NCI-H1417 treated with DMSO at 0.1 percent for 48 hours (cell line): ENCODE measurements at places on chromosomes 3 and 15.

DNA sequence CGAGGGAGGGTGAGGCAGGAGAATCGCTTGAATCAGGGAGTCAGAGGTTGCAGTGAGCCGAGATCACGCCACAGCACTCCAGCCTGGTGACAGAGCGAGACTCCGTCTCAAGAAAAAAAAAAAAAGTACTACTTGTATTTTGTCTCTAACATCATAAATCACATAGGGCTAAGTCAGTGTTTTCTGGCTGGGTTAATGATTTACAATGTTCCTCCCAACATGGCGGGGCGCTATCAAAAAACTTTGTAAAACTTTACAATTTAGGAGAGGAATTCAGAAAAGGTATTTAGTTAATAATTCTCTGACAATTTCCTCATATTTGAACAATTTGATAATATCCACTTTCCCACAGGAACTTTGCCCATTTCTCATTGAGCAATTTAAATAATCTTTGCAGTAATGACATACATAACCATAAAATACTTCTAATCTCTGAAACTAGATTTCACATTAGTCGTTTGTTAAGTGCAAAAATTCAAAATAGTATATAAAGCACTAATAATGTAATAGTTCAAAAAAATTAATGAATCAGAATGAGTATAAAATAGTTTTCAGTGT lies 26.6 kb upstream of the B3GNT5 start:
- DNase-seq = no peak

DNA sequence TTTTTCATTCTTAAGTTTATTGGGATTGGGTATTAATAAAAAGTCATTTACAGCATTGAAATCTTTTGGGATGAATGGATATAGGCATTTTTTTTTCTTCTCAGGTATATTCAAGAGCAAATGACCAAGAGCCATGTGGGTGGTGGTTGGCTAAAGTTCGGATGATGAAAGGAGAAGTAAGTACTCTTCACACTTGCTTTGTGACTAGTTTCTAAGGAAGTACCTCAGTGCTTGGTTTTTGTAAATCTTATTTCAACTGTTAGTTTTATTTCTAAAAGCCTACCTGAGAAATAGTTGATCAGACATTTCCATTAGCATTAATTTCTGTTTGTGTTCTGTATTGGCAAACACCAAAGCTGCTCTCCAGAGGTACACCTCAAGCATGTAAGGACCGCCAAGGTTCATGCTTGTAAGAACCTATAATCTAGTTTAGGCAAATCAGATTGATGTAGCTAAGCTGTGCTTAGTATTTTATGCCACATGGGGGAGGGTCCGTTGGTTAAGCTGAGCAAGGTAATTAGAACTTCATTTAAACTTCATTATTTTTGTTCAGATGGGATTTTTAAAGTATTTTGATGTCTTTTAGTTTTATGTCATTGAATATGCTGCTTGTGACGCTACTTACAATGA lies 35.4 kb downstream of the FXR1 start:
- DNase-seq = no peak

- no peak for DNase-seq
These were observed 104.0 kb downstream of the KLHL25 start for GRCh38 chr15:85690561-85691231.

DNA sequence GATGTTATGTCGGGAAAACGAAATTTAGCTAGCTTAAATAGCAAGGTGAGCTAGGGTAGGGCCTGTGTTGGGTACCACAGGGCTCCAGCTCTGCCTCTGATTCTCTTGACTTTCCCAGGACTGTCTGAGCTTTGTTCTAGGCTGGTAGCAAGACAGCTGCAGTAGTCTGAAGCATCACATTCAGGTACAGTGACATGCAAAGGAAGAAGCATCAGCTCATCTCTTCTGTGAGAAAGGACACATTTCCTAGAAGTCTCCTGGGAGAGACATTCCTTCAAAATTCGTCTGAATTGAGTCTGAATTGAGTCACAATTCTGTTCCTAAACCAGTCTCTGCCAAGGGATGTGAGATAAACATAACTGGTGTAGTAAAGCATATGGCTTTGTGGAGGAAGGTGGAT lies 8.5 kb upstream of the UBXN7 start:
- no peak for DNase-seq

DNA sequence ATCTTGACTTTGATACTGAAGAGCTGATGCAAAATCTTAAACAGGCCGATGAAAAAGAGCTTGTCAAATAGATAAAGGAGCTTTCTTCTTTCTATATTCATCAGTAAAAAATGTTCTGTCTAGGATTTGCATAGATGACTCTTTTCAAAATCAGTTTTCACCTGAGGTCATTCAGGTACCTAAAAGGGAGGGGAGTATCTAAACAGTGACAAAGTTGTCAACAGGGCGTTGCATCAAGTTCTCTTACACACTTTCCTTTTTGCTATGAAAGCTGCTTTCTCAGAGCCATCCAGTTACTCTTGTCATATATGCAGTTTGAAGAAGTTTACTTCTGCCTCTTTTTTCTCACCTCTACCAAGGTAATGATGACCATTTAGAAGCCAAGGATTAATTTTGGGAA lies 60.0 kb downstream of the AKAP13 start:
- no peak for DNase-seq

GRCh38 chr15:55683376-55683775 lies 59.6 kb downstream of the PRTG start:
- DNase-seq = no peak

DNA sequence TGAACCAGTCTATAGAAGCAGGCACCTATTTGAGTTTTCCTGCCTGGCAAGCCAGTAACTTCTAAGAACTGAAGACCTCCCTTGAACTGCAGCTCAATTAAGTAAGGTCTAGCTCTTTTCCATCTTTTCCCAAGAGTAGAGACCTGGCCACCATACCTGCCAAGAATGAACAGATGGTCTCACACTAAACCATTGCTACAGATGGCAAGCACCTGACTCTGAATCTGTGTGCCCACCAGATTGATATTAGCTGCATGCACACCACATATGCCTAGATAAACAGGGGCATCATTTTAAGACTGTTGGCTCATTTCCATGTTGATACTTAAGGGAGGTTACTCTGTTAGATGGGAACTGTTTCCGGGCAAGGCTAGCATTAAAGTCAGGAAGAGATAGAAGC lies 34.8 kb upstream of the GSK3B start:
- DNase-seq = no peak

- no peak for DNase-seq
These were observed 20.2 kb downstream of the CHST2 start for GRCh38 chr3:143139762-143140161.

GRCh38 chr15:85723960-85724945 lies 70.5 kb downstream of the KLHL25 start:
- no peak for DNase-seq

DNA sequence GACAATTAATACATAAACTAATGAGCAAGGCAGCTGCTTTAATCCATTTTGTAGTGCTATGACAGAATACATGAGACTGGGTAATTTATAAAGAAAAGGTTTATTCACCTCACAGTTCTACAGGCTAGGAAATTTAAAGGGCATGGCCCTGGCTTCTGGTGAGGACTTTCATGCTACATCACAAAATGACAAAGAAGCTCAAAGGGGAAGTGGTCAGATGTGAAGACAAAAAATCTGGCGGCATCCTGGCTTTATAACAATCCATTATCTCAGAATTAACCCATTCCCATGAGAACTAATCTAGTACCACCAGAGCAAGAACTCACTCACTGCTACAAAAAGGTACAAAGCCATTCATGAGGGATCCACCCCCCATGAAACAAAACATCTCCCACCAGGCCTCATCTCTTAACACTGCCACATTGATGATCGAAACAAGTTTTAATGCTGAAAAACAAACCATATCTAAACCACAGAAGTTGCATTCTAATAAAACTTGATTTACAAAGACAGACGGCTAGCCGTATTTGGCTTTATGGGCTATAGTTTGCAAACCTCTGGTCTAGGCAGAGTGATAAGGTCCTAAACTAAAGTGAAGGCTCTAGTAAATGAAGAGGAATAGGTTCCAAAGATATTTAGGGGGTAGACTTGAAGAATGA lies 44.2 kb downstream of the GSK3B start:
- DNase-seq = no peak

DNA sequence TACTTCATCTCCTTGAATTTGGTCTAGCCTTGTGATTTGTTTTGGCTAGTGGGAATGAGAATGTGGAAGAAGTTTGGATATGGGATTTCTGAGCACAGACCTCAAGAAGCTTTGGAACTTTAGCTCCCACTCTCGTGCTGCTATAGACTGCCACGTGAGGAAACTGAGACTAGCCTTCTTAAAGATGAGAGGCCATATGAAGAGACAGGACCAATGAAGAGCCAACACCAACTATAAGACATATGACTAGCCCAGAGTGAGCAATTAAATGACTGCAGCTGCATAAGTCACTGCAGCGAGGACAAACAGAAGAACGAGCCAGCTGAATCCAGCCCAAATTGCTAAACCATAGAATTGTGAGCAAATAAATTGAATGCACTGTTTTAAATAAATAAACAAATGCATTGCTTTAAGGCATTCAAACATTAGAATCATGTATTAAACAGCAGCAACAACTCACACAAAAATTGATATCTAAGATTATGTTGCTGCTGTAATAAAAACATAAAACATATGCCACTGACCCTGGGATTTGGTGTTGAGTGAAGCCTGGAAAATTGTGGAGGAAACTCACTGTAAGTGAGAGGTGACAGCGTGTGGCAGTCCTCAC lies 15.7 kb upstream of the CNTN4 start:
- DNase-seq = no peak

GRCh38 chr3:57948080-57948671 lies 60.0 kb upstream of the FLNB start:
- DNase-seq = no peak

GRCh38 chr15:25849157-25849921 lies 13.8 kb downstream of the ATP10A start:
- DNase-seq = no peak
